ENCODE measurements at places on chromosomes 16 and 17.

DNA sequence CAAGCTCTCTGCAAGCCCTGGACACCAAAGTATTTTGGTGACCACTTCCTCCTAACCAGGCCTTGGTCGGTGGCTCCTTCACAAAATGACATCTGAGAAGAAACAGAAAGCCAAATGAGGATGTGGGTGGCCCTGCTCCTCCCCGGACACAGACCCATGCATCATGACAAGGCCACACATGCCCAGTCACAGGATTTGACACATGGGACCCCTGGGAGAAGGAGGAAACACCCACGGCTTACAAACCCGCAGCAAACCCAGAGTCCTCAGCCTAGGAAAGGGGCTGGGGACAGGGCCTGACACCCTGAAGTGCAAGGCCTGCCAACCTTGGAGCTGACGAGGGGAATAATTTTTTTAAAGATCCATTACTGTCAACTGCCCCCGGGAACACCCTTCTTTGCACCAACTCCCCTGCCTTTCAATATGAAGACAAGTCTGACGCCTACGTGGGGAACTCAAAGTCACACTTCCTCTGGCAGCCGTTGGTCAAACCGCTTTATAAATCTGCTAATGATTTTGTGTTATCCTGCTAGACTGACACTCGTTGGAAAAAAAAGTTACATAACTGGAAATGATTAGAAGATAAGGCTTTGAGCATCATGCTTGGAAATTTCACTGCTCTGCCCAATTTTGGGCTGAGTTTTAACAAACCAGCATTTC lies 41.3 kb downstream of the GAS7 start:
- H3K36me3 ChIP-seq, result no peaks in the 10 kb centered on the region
- no peak for DNase-seq
- H3K27ac ChIP-seq, result no peak overlapping the region
- no peak overlapping the region for H3K4me3 ChIP-seq
- H3K27me3 ChIP-seq, result no peaks in the 10 kb centered on the region
- no peaks in the 10 kb centered on the region for H3K4me1 ChIP-seq

GRCh38 chr17:37743875-37744632 lies 805 bp downstream of the HNF1B start:
- DNase-seq, result no peak
- H3K27ac ChIP-seq, result no peak overlapping the region
- H3K36me3 ChIP-seq, result no peaks in the 10 kb centered on the region

DNA sequence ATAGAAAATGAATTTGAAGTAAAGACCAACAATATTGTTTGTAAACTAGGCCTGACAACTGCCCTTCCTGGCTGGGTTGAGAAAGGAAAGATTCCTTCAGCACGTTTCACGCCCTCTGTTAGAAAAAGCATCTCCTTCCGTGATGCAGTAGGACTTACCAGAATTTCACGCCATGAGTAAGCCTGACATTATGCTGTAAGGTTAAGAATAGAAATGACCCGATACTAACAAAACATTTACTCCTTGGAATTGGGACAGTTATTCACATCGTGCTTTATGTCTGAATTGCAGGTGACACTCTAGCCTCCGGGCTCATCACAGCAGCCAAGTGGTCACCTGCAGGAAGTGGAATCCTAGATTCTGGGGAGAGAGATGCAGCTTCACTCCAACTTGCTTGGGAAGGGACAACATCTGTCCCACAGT lies 17.5 kb downstream of the MARCHF10 start:
- no peaks in the 10 kb centered on the region for H3K27me3 ChIP-seq
- DNase-seq, result no peak
- H3K4me3 ChIP-seq, result no peak overlapping the region
- no peaks in the 10 kb centered on the region for H3K4me1 ChIP-seq

- no peaks in the 10 kb centered on the region for H3K27me3 ChIP-seq
- DNase-seq, result peak; percentile 46
- no peak overlapping the region for H3K4me3 ChIP-seq
- H3K36me3 ChIP-seq, result no peaks in the 10 kb centered on the region
These were observed 12.2 kb downstream of the N4BP1 start for GRCh38 chr16:48597563-48598387.

DNA sequence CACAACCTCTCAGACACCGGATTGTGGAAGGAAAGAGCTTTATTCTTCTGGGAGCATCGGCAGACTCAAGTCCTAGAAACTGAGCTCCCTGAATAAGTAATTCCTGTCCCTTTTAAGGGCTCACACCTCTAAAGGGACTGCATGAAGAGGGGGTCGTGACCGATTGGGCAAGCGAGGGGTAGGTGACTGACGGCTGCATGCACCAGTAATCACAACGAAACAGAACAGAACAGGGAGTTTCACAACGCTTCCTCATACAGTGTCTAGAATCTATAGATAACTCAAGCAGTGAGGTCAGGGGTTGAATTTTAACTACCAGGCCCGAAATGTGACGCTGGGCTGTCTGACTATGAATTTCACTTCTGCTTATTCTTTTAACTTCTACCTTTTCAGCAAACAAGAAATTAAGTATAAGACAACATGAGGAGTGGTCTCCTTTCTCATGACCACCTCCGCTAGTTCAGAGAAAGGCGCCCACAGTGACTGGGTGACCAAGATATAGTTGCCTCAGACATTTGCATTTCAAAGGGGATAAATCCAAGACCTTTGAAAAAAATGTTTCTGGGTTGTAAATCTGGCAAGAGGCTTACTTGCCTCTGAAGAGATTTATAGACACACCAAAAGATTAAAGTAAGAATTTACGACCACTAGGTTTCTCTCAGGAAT lies 88.4 kb upstream of the ATF7IP2 start:
- H3K27me3 ChIP-seq, result no peaks in the 10 kb centered on the region
- H3K27ac ChIP-seq, result no peak overlapping the region
- DNase-seq, result no peak
- no peak overlapping the region for H3K4me3 ChIP-seq
- H3K4me1 ChIP-seq, result no peaks in the 10 kb centered on the region
